ENCODE measurements at places on chromosomes 5 and 9.
A peak's percentile ranks its signal among the peaks of the same experiment; 100 is the strongest.

DNA sequence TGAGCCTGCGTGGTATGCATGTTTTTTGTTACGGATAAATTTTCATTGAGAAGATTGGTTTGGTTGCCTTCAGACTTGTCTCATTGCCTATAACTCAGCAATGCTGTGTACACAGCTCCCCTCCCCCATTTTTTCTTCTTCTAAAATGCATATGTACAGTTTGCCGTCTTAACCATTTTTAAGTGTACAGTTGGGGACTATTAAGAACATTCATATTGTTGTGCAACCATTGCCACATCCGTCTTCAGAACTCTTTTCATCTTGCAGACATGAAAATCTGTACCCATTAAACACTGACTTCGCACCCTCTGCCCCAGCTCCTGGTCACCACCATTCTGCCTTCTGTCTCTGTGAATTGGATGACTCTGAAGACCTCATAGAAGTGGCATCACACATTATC lies 6.2 kb downstream of the EXOC3 start:
- DNase-seq = no peak

- DNase-seq = peak; percentile 6
Measured at GRCh38 chr5:78076351-78076750, 218.1 kb downstream of the AP3B1 start.

- peak; percentile 96 for DNase-seq
Measured at GRCh38 chr5:139696894-139697658, 48.9 kb downstream of the CXXC5 start.

DNA sequence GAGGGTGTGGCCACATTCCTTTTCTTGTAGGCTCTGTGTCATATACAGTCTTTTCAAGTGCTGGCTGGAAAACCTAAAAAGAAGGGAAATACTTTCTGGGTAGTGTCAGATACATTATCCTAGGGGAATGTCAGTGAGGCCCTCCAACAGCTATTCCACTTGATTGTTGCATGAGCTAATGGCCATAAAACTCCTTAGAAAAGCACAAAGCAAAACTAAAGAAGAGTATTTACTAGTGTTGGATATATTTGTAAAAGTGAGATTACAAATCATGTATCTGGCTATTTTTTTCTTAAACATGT lies 829 bp downstream of the ANXA1 start:
- DNase-seq = no peak

- no peak for DNase-seq
Measured at GRCh38 chr5:122908108-122908507, 62.7 kb downstream of the SNX24 start.

GRCh38 chr5:167750586-167750985 lies 540.9 kb upstream of the WWC1 start:
- DNase-seq = no peak

DNA sequence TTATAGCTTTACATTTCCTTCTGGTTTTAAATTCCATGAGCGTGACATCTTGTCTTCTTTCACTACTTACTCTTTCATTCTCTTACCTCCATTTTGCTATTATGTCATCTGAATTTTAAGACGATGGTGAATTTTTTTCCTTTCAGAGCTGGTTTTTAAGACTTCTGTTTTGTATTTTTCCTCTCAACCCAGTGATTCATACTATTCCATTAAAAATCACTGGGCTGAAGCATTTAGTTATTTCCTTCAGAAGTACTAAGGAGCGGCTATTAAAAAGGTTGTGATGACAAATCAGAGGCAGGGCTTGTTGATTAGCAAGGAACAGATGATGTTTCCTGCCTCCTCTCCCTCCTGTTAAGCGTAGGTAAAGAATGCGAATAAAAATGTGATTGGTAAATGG lies 16.5 kb downstream of the AGXT2 start:
- peak; percentile 35 for DNase-seq
